ENCODE measurements at places on chromosomes 3 and 15.
A peak's percentile ranks its signal among the peaks of the same experiment; 100 is the strongest.

DNA sequence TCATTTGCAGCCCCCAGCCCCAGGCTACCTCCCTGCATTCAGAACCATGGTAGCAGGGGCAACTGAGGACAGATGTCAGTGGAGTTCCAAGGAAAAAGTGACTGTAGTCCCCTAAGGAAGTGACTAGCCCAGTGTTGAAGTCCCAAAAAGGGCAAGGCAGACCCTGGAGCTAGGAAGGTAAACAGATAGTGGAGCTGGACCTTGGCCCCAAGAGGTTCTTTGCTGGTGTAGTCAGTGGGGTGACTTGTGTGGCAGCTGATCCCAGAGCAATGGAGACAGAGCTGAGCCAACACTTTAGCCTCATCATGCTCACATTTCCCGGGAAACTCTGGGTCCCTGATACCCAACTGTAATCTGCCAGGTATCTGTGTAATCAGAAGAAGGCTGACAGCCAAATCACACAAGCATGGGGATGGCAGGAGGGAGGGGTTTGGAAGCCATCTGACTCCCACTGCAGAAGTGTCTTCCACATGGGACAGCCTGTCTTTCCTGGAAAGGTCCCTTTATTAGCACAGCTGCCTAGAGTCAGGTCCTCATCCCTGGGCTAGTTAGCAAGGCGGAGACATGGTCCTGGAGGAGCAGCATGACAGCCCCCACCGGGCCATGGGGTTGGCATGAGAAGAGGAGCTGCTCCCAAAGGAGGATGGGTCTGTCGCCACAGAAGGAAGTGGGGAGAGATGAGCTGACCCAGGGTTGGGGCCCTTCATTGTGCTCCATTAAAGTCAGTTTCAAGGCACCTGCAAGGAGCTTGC lies 39.8 kb downstream of the PXYLP1 start:
- no peak for DNase-seq

DNA sequence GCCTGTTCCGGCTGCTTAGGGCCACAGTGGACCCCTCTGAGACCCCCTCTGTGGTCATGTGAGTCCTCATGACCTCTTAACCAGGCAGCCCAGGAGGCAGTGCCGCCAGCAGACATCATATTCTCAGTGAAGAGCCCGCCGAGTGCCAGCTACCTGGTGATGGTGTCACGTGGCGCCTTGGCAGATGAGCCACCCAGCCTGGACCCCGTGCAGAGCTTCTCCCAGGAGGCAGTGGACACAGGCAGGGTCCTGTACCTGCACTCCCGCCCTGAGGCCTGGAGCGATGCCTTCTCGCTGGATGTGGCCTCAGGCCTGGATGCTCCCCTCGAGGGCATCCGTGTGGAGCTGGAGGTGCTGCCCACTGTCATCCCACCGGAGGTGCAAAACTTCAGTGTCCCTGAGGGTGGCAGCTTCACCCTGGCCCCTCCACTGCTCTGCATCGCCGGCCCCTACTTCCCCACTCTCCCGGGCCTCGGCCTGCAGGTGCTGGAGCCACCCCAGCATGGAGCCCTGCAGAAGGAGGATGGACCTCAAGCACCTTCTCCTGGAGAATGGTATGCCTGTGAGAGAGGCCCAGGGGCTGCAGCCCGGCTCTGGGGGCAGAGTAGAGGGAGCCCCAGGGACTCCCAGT lies 176.1 kb downstream of the TBC1D2B start:
- no peak for DNase-seq

GRCh38 chr3:183664913-183665381 lies 29.5 kb downstream of the KLHL24 start:
- no peak for DNase-seq

GRCh38 chr15:51425517-51426040 lies 84.1 kb downstream of the GLDN start:
- no peak for DNase-seq

DNA sequence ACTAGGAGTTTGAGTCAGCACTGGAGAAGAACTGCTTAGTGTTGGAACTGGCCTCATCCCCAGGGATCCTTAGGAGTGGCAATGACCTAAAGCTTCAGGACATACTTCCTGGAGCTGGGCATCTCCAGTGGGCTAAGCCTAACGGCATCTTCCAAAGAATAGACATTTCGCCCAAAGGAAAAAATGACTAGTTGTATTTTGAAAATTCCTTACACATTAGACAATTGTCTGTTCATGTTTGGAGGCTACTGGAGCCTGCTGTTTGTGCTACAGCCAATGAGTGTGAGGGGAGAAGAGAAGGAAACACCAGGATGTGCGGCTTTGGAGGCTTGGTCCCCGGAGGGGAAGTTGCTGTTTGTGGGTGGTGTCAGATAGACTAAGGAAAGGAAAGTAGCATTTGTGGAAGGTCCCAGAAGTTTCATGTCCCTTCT lies 77.6 kb downstream of the POLR2M start:
- DNase-seq, result no peak

DNA sequence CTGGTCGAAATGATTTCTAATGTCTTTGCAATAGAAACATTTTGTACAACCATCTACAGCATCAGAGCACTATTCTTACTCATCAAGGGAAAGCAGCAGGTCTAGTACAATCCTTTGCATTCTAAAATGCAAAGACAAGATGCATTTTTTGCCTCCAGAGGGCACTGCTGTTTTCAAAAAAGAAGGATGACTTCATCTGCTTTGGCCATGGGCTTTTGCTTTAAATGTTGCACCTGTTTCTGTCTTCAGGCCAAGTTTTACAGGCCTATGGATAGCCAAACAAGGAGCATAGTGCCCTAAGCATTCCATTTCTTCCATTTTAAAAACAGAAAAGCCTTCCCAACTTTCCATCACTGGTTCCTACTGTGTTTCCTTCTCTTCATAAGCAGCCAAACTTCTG lies 3.4 kb downstream of the PARP9 start:
- DNase-seq, result peak; percentile 23

DNA sequence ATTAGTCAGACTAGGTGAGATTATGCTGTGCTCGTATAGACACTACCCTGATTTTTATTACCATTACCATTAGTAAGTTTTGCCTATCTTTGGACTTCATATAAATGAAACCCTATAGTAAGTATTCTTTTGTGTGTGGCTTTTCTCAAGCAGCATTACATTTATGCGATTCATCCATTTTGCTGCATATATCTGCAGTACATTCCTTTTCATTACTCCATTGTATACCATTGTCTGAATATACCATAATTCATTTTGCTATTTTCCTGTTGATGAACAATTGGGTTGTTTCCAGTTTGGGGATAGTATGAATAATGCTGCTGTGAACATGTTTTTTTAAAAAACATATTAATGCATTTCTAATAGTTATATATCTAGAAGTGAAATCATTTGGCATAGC lies 45.3 kb downstream of the TMEM212 start:
- no peak for DNase-seq

GRCh38 chr3:73258057-73258456 lies 196.6 kb downstream of the EBLN2 start:
- DNase-seq, result no peak

Measured in activated CD8-positive, alpha-beta memory T cell treated with anti-CD3 and anti-CD28 coated beads for 4 hours (primary cell).